ENCODE measurements at places on chromosomes 6 and 20.
A peak's percentile ranks its signal among the peaks of the same experiment; 100 is the strongest.

- DNase-seq = no peak
These were observed 176.5 kb downstream of the PHACTR1 start for GRCh38 chr6:12893036-12893435.

DNA sequence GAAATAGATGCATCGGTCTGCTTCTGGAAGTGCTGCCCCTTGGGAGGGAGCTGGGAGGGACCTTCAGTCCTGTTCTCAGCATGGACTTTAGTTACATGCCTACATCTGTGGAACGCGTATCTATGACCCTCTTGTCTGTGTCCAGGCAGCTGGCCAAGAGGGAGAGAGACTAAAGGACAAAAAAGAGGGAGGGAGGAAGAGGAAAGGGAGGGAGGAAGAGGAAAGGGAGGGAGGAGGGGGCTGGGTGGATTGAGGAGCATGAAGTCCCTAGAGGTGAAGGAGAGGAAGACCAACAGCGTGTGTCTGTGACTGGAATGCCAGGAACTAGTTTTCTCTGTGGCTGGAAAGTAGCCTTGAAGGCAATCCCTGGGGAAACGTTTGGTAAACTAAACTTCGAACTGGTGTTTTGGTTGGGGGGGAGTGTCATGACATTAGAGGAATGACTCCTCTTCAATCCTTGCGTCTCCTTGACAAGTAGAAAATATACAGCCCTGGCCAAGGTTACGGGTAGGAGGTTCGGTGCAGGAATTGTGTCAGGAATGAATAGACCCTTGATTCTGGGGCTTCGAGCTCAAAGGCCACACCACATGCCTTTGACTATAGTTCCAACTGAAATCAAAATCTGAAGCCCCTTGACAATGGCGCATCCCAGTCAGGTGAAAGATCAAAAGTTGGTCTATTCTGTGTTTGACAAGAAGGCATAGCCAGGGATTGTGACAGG lies 52.0 kb upstream of the PLEKHG1 start:
- DNase-seq = no peak

DNA sequence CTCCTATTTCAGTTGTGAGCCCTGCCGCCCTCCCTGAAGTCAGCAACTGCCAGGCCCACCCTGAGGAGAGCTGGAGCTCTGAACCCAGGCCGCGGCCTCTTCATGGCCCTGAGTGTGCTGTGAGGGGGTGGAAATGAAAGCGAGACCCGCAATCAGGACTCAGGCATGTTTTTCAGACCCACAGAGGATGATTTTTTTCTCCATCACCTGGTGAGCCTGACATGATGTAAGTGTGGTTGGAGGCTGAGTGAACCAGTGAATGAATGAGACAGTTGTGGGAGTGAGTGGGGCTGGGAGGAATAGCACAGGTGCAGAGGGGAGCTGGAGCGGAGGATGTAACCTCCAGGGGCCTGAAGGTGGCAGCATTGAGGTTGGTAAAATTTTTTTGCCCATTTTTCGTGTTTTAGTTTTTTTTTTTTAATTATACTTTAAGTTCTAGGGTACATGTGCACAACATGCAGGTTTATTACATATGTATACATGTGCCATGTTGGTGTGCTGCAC lies 18.3 kb downstream of the RAET1L start:
- no peak for DNase-seq

DNA sequence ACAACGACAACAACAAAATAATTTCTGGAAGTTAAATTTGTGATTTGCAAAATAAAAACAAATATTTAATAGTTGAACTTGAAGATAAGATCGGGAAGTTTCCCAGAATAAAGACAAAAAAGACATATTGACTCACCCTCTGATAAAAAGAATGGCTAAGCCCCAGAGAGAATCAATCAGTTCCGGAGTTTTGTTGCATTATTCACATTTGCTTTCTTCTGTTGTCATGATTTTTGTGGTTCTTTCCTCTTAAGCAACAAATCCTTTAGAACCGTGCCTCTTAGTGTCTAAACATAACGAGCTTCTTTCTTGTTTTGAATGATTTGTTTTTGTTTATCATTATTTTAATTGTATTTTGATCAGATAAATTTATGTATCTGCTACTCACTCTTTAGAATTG lies 337.7 kb upstream of the PRND start:
- DNase-seq = peak; percentile 8

- no peak for DNase-seq
These were observed 52.1 kb downstream of the AIG1 start for GRCh38 chr6:143112837-143113236.

- DNase-seq = no peak
These were observed 855.6 kb downstream of the C6orf118 start for GRCh38 chr6:164453835-164454234.

DNA sequence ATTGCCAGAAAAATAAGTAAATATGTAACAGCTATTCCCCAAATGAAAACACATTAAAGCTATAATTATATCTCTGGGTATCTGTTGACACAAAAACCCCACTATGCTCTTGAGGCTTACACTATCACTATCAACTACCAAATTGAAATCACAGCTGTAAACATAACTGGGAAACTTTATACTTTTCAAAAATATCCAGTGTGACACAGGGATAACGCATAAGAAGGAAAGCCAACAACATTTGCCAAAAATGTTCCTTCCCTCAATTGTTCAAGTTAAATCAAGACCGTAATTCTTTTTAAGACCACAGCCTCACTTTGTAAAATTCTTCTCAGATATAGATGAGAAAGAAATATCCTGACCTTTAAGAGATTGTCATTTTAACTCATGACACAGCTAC lies 3.1 kb downstream of the ZHX3 start:
- no peak for DNase-seq

GRCh38 chr20:47027042-47027441 lies 132.4 kb downstream of the EYA2 start:
- DNase-seq = no peak

- peak; percentile 93 for DNase-seq
These were observed 71.3 kb upstream of the TOX2 start for GRCh38 chr20:43843096-43843964.

DNA sequence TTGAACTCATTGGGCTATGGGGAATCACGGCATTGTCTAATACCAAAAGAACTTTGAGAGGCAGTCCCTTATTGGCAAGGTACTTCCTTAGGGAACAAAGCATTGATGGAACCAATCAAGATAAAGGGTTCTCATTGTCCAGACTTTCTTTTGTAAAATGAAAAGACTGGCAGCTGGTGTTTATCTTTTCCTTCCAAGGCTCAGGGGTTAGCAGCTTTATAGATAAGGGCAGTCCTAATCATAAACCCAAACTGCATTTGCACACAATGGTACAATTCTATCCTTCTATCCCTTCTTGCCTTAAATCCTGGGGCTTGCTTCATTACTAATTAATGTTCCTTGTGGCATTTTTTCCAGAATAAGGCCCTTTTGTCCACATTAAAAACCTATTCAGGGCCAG lies 28.6 kb downstream of the CDK19 start:
- no peak for DNase-seq

GRCh38 chr6:36592221-36592655 lies 1.9 kb upstream of the SRSF3 start:
- DNase-seq = no peak

- peak; percentile 59 for DNase-seq
These were observed 170.6 kb downstream of the IBTK start for GRCh38 chr6:82076916-82077315.

GRCh38 chr6:21666853-21667681 lies 73.5 kb downstream of the SOX4 start:
- DNase-seq = no peak

DNA sequence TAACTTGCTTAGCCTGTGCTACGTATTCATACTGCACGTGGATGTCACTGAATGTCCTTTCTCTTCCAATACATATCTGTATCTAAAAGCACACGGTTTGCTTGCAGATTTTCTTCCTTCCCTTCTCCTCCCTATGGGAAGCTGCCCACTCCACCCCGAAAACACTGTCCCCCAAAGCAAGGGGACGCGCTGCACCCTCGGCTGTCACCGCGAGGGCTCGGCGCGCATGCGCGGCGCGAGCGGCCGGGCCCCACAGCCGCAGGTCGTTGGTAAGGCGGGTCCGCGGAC lies 659 bp downstream of the TMX4 start:
- peak; percentile 57 for DNase-seq

GRCh38 chr6:18330548-18331081 lies 56.5 kb upstream of the RNF144B start:
- DNase-seq = no peak

DNA sequence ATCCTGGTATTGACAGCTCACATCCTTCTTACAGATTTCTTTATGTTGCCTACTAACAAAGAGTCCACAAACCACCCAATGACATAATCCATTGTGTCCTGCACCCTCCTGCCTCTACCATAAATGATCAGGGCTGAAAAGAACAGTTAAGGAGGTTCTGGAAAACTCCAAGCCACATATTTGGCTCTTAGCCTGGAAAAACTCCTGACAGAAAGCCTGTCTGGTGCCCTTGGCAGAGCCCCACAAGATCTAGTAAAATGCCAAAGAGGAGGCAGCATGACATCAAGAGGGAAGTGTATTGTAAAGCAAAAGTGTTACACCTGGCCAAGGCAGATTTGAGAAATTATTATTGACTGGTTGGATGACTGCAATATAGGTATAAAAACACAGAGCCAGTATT lies 126.4 kb upstream of the VGLL2 start:
- DNase-seq = no peak

DNA sequence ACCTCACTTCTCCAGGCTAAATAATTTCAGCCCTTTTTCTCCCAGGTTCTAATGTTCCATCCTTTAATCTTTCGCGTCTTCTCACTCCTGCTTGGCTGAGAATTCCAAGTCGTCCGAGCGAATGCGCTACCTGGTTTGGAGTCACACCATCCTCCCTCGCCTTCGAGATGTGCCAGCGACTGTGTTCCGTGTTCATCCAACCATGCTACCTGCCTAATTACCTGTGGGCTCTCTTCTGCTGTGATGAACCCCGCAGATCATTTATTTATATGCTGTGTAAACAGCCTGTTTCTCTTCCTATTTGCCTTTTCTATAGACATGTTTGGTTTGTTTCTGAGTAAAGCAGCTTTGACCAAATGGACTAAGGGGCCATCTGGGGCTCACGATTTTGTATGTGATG lies 83.5 kb upstream of the TMEM181 start:
- DNase-seq = no peak

DNA sequence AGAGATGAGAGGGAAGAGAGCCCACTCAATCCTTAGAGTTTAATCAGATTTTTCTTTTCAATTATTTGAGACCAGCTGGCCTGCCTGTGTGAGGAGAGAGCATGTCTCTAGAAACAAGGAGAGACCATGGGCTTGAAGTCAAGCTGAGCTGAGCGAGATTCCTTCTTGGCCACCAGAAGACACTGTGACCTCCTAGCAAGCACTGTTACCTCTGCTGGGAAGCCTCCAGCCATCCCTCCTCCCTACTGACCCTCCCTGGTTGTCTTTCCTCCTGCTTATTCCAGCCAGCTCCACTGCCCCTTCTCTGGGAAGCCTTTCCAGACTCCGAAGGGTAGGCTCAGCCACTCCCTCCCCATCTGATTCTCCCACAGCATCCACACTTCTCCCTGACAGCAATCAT lies 110.0 kb downstream of the SCML4 start:
- DNase-seq = no peak

- no peak for DNase-seq
These were observed 837.1 kb downstream of the EPHA7 start for GRCh38 chr6:92582211-92582610.

DNA sequence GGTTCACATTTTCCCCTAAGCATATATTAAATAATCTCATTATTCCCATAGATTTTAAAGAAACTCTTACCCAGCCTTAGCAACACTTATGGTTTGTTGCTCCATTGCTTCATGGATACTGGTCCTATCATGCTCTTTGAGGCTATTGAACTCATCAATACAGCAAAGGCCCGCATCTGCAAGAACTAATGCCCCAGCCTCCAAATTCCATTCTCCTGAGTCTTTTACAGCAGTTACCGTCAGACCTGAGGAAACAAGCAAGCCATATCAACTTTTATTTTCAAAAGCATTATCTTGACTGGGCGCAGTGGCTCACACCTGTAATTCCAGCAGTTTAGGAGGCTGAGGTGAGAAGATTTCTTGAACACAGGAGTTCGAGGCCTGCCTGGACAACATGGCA lies 37.7 kb upstream of the ASF1A start:
- DNase-seq = no peak

DNA sequence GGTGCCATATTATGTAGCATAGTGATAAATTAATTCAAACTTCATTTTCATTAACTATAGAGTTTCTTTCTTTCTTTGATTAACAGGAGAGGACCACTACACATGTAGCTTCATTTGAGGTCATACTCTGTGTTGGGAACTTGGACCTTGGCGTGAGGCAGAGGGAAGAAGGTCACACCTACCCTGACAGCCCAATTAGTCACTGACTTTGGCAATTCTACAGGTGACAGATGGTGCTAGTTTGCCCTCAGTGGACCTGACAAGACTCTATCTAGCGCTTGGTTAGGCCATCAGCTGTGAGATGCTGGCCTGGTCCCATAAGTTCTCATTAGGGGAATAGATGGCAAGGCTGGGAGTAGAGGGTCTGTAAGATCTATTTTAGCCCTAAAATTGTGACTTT lies 14.2 kb downstream of the SLX4IP start:
- DNase-seq = no peak

- no peak for DNase-seq
These were observed 305.5 kb downstream of the QKI start for GRCh38 chr6:163720005-163720404.

- DNase-seq = no peak
These were observed 387.3 kb downstream of the CDKAL1 start for GRCh38 chr6:20921578-20921977.

DNA sequence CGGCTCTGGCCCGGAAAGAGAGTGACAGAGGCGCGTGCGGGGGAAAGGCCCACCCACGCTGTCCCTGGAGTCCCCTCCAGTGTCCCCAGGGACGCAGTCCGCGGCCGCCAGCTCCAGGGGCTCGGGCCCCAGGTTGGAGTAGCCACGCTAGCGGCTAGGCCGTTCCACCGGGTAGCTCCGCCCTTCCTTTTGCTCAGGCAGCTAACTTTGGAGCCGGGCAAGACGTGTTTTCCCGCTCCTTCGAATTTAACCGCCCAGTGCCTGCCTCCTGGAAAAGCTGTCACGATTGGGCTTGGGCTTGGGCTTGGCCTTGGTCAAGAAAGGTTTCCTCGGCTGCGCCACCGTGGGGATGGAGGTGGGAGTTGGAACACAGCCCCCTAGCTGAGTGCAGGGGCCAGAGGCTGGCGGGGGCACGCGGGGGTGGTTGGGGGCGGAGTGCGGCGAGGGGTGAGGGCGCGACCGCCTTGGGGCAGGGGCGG lies 4.7 kb downstream of the LINC00237 start:
- no peak for DNase-seq

GRCh38 chr20:10739134-10739533 lies 65.3 kb upstream of the JAG1 start:
- DNase-seq = no peak

GRCh38 chr6:28490205-28490890 lies 25.2 kb downstream of the GPX6 start:
- no peak for DNase-seq

- DNase-seq = no peak
These were observed 3.8 kb downstream of the TBC1D32 start for GRCh38 chr6:121330516-121330915.
